Right ventricle myocardium inferior (tissue), 1 donor: ENCODE measurements at places on chromosomes 5 and 9.

DNA sequence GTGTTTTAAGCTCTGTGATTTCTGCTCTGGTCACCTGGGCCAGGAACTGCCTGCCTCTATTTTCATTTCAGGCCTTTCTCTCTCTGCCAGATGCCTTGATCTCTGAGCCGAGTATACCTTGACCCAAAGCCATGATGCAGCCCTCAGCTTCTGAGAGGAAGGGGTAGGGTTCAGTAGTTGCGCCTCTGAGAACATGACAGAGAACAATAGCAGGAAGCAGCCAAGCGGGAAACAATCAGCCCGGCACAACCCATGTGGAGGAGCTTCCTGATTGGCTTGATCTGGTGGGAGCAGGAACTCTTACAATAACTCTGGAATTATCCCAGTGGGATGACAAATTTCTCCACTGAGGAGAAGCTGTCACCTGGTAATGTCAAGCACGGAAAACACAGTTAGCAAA is 127.4 kb downstream of the PALM2AKAP2 start:
- DNase-seq: no peak

DNA sequence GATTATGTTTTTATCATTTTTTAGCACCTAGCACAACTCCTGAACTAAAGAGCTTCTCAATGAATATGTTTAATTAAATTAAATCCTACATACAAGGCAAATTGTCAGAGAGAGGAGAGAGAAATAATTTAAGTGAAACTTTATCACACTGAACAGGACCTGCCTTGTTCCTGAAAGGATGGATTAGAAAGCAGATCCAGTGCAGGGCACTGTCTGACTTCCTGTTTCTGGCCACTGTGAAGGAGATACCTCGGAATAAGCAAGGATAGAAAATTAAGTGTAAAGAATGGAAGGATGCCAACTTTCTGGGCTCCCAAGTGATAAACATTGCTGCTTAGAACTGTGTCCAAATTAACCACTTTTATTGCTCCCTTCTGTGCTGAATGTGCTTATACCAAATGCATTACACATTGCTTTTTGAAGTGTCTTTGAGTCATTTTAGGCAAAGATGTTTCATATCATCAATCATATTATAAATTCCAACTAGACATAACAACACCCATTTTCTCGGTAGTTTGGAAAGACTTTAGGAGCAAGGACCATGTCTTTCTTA is 89.1 kb upstream of the SPDL1 start:
- DNase-seq: no peak

GRCh38 chr5:81233080-81233634 is at the start of gene CKMT2:
CKMT2 (plus strand) TSS chr5:81233322; CDS start chr5:81251133, 17,811 bp downstream.
- DNase-seq: peak; percentile 91

DNA sequence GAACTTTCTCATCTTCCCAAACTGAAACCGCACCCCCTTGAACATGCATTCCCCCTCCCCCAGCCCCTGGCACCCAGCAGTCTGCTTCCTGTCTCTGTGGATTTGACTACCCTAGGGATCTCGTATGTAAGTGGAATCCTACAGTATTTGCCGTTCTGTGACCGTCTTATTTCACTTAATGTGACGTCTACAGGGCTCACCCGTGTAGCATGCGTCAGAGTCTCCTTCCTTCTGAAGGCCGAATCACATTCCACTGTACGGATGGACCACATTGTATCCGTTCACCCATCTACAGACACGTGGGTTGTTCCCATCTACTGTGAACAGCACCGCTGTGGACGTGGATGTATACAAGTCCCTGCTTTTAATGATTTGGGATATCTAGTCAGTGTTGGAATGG is 4.5 kb downstream of the PRRX2 start:
- DNase-seq: no peak

- no peak for DNase-seq
These were observed 133.4 kb downstream of the SLC12A2 start for GRCh38 chr5:128216860-128217531.

GRCh38 chr9:130431536-130432303 is 13.0 kb upstream of the ASS1 start:
- peak; percentile 65 for DNase-seq

DNA sequence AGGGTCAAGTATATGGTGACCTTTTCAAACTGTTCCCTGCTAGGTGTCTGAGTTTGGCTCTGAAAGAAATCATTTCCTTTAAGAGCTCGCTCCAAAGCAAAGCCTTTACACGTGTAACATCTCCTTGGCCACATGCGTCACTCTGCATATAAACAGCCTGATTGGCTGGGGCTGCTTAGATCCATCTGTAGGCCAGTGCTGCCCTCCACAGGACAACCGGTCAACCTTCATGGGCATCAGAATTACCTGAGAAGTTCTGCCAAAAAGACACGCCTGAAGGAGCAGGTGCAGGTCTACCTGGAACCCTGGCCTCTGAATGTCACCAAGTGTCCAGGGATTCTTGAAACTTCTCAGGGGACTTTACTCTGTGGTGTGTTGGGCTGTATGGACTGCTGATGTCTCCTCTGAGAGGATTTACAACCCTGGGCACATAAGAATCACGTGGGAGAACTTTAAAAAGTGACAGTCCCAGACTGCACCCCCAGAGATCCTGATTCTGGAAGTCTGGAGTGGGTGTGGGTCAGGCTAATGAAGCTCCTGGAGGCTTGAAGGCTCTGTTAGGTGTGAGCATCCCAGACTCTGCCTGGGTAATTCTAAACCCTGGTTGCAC is 497.6 kb downstream of the GADD45G start:
- peak; percentile 80 for DNase-seq

DNA sequence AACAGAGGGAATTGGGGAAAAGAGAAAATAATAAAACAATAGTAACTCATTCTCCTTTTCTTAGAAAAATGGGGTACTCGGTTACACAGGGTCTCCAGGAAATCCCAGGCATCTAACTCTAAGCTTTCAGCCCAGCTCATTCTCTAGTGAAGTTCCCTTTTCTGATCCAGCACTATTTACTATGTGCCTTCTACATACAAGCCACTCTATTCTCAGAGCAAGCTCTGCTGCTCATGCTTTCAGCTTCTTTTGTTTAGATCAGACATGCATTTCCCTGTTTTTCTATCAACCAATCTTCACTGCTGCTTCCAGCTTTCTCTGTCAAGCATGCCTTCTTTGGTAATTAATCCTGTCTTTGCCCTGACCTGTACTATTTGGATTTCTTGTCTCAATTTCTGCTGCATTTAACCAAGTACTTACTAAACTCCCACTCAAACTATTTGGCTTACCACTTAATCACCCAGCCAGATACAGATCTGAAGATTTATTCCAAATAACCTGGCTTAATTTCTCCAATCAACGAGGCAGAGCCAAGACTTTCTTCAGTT is 25.3 kb downstream of the OSMR start:
- no peak for DNase-seq

DNA sequence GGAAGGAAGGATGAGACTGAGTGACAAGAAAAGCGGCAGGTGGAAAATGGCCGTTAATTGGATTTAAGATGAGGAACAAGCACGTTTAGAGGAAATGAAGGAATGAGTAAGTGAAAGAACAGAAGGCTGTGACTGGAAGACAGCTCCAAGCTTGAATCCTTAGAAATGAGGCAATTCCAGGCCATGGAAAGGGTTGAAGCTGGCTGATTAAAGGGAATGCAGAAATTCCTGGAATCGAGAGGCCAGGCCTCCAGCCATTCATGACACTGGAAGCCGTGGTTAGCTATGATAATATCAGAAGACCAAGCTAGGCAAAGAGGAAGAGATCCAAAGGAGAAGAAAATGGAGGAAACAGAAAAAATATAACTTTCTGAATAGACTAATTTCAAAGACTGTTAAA is 84.2 kb downstream of the ARL15 start:
- no peak for DNase-seq

GRCh38 chr9:92605224-92605623 is 64.7 kb downstream of the IPPK start:
- DNase-seq: no peak

GRCh38 chr5:34042321-34042720 is 692 bp downstream of the C1QTNF3 start:
- no peak for DNase-seq

GRCh38 chr9:138069731-138070456 is 192.3 kb downstream of the CACNA1B start:
- peak; percentile 26 for DNase-seq

- no peak for DNase-seq
These were observed 125.6 kb downstream of the TMEM161B start for GRCh38 chr5:88142886-88143692.

DNA sequence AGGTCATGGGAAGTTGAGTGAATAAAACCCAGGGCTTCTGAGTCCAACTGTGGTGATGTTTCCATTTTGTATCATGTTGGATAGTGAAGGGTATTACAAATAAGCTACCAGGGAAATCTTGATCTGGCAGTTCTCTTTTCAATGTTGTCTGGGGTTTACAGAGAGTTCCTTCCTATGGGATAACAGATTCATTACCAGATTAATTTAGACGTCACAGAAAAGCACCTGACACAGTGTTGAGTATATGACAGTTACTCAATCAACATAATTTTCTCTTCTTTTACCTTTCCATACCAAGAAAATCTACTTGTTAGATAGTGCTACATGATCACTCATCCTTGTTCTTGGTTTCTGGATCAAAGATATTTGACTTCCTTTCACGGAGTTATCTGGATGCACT is 270.9 kb downstream of the ACTL7B start:
- DNase-seq: no peak

GRCh38 chr9:119284118-119284517 is 85.1 kb downstream of the BRINP1 start:
- no peak for DNase-seq

- DNase-seq: no peak
These were observed 6.4 kb upstream of the GLIS3 start for GRCh38 chr9:4306066-4306776.

DNA sequence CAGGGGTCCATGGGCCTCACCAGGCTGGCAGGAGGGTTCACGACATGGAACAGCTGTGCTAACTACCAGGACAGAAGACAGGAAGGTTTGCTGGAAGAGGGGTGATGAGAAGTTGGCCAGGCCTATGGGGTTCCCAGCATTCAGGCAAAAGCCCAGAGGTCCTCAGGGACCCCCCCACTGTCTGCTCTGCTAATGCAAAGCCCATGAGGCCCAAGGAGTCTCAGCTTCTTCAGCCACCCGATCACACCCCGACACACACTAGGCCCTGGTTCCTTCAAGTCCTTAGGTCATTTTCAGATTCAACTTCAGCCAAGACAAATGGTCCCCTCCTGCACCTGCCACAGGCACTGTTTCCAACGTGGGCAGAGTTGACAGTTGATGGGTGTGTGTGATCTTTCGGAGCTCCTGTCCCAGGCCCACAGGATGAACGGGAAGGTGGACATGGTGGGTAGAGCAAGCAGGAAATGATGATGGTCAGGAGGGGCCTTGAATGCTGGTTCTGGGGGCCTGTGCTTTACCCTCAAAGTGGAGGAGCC is 20.4 kb downstream of the ADAMTS2 start:
- DNase-seq: no peak

- peak; percentile 31 for DNase-seq
These were observed 33.0 kb upstream of the SLC12A7 start for GRCh38 chr5:1144638-1145396.

DNA sequence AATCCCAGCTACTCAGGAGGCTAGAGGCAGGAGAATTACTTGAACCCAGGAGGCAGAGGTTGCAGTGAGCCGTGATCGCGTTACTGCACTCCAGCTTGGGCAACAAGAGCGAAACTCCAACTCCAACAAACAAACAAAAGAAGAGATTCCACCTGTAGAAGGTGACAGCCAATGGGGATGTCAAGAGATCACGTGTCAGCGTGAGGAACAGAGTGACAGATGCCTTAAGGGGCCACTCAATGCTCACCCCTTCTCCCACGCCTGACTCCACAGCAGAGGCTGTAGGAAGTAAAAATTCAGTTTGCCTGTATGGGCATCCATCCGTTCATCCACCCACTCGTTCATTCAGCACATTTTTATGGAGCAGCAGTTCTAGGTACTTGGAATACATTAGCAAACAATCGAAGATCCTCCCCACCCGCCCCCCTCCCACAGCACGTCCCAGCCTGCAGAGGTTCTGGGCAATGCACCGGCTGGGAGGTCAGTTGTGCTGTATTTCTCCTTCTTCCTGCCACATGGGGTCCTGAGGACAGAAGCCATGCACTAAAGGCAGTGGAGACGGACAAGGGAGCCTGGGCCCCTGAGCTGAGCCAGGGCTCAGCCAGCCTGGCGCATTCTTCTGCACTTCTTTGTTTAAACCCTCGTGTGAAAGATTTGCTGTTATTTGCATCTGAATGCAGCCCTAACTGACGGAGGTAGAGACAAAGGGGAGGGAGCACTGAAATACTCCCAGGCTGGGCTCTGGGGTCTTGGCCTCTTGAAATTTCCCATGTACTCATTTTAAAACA is 11.3 kb upstream of the RNF130 start:
- no peak for DNase-seq

- DNase-seq: no peak
These were observed 734 bp downstream of the KIF27 start for GRCh38 chr9:83920469-83920926.

GRCh38 chr5:135476615-135477581 is 24.7 kb upstream of the TIFAB start:
- no peak for DNase-seq

- DNase-seq: no peak
These were observed 43.3 kb downstream of the ZNF618 start for GRCh38 chr9:113919382-113919781.

- DNase-seq: no peak
These were observed 177.3 kb upstream of the ADAMTSL1 start for GRCh38 chr9:18296702-18297055.

DNA sequence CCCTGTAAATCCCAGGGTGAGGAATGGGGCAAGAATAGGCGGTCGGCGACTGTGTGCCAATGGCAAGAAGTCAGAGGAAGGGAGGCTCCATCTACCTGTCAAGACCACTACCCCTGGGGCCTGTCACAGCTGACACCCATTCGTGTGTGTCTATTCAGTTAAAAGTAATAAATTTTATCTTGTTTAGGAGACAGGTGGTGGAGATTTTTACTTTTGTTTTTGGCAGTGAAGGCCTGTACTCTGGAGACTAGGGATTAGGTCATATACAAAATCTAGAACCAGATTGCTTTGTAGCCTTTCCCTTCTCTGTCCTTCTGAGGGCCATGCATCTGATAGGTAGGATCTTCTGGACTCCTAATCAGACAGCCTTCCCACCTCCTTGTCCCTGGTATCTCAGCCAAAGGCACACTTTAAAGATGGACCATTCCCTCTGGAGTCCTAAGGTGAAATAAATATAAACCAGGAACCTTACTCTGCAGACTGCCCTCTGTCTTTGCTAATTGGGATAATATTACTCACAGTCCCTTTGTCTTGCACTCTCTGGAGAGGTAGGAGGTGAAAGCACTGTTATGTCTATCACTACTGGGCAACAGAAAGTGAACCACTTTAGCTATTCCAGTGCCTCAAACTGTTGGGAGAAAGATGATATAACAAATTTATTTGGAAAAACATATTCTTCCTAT is 213.2 kb upstream of the ACTBL2 start:
- DNase-seq: no peak

GRCh38 chr9:99140685-99141314 is 35.9 kb downstream of the TGFBR1 start:
- no peak for DNase-seq
